ENCODE measurements at places on chromosomes 13 and 19.

- DNase-seq = no peak
Observed at GRCh38 chr13:75715601-75716523, 79.7 kb downstream of the LMO7 start.

- DNase-seq = peak; percentile 58
Observed at GRCh38 chr19:27794494-27795042, 1418.4 kb downstream of the UQCRFS1 start.

- DNase-seq = no peak
Observed at GRCh38 chr13:92379371-92379770, 847.2 kb upstream of the GPC6 start.

DNA sequence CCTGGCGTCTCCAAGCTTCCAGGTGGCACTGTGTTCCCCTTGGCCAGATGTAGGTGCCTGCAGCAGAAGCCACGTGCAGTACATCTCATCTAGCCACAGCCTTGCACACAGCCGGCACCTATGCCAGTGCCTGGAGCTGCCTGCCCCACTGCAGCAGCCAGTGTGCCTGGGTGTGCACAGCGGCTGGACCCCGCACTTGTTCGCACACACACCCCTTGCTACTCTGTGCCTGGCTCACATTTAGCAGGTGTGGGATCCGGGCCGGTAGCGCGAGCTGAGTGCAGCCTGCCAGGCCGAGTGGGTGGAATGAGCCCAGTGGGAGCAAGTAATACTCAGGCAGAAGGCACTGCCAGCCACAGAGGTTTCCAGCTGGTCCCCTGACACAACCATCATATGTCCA lies 26.9 kb upstream of the RBM26 start:
- no peak for DNase-seq

DNA sequence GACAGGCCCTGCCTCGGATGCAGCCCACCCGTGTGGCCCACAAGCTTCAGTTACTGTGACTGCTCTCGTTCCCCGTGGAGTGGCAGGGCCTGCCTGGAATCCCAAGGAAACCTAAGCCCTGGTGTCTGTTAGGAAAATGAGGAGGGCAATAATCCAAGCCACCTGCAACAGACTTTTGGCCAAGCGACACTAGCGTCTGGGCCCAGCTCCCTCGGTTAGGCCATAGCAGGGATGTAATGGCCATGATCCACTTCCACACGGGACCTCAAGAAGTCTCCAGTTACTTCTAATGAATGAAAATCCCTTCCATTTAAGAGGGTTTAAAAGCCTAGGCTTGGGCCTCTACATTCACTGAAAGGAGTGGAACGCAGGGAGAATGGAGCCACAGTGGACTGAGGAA lies 8.9 kb downstream of the ZC3H4 start:
- no peak for DNase-seq

GRCh38 chr19:40244579-40245317 lies 18.3 kb upstream of the CCNP start:
- DNase-seq = no peak

GRCh38 chr13:45951166-45951565 lies 99.6 kb upstream of the SIAH3 start:
- DNase-seq = no peak

DNA sequence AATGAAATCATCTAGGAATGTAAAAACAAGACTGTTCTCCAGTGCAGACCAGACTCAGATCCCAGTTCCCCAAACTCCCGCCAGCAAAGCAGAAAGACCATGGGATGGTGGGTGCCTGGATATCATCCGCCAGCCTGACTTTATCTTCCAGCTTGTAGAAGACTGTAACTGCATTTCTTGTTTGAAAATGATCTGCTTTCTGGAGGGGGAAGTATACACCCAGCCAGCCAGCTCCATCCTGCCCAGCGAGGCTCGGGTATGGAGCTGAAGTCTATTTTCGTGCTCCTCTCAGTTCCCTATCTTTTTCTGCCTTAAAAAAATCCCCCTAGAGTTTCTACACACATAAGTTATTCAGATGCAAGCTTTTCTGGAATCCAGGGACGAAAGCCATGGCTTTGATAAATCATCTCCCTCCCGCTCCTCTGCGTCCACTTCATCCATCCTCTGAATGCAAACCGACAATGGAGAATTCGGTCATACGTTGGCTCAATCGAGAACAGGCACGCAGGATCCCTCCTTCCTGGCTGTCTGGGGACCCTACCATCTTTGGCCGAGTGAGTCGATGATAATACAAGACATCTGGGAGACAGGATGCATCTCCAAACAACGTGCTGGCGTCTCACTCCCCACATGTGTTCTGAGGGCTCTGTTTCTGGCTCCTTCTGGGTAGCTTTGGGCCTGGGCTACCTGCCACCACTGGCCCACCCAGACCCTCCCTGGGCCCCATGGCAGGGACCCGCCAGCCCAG lies 31.2 kb downstream of the CEBPG start:
- DNase-seq = no peak

- no peak for DNase-seq
Observed at GRCh38 chr19:45881082-45881908, 4.6 kb downstream of the IRF2BP1 start.

GRCh38 chr13:70107125-70107497 lies 515 bp upstream of the ATXN8OS start:
- no peak for DNase-seq

GRCh38 chr13:95801825-95802224 lies 124.9 kb downstream of the DNAJC3 start:
- DNase-seq = no peak

DNA sequence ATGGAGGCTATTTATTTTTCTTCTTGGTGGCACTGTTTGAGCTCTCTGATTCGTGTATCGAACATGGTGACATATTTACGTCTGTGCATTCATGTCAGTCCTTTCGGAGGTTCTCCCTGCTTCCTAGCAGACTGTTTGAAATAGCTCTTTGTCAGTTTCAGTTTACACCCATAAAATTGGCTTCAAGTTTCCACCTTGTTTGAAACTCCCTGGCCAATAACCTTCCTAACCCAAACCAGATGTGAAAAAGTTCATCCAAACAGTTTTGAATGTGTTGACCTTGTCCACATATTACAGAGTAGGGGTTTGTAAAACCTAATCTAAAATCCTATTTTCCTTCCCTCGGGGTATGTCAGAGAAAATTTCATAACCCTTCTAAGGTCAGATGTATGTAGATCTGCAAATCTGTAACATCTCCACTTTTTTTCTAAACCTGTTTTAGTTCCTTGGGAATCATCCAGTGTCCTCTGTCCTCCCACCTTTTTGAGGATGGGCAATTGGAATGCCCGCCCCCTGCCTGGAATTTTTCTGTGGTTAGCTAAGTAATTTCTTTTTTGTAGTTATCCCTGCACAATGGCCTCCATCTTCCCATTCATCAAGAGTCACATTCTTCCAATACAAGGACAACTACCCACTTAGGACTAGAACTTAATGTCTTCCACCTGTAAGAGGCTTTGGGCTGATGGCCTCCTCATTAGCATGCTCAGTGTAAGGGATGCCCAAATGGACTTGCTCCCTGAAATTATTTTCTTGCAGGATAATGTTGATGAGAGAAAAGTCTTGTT lies 499.8 kb downstream of the GPC6 start:
- no peak for DNase-seq

DNA sequence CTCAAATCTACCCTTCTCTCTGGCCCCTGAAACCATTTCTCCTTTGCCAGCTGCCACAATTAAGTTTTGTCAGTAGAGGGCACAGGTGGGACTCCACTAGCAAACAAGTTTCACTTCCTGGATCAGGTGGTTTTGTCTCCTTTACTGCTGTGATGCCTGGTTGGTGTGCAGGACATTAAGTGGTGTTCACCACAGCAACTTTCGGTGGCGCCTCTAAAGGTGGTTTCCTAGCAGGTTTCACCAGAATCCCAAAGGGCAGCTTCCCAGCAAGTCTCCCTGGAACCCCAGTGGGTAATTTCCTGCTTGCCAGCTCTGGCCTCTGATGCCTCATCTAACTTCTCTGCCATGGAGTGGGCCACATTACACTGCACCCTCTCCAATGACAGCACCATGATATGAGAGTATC lies 16.6 kb downstream of the MED4 start:
- no peak for DNase-seq

GRCh38 chr13:97221989-97222700 lies at the start of gene MBNL2:
TSS of gene MBNL2 (plus strand) at chr13:97222333. CDS start at chr13:97276236, 53,903 bp downstream.
- DNase-seq = peak; percentile 90

GRCh38 chr13:101875091-101875490 lies 422.6 kb downstream of the ITGBL1 start:
- DNase-seq = no peak

DNA sequence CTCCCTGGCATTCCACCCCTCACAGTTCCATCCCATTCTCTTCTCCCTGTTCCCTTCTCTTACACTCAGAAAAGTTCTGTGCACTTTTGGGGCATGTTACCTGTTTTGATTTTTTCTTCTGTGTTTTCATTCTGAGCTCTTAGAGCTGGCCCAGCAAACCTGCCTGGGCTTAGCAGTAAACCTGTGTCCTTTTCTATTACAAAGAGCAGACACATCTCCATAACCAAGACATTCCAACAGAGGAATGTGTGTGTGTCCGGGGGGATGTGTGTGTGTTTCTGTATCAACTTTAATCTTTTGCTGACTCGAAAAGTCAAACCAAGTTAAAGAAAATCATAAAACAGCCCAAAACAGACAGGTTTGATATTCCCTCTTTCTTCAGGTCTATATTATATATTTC lies 49.1 kb upstream of the SOX21 start:
- no peak for DNase-seq

GRCh38 chr13:44212633-44213396 lies 160.8 kb upstream of the SERP2 start:
- DNase-seq = peak; percentile 58

DNA sequence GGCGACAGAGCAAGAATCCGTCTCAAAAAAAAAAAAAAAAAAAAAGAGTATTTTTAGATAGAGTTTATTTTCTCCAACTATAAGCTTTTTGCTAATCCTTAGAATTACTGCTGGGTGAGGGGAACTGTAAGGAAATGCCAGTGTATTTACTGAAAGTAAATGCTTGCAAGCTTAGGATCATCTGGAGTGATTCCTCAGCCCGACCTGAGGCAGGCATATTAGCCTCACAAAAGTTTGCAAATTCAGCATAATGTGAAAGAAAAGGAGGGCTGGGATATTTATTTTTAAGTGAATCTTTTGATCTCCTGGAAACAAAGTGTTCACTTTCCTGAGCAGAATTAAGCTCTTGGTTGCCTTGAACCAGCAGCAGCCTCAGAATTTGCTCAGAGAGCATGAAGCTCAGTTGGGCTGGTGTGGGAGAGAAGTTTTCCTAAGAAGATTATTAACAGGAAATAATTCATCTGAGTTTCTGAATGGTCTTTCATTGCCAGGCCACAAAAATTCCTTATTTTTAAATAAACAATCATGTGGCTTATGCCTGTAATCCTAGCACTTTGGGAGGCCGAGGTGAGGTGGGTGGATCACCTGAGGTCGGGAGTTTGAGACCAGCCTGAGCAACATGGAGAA lies 24.7 kb upstream of the SPATA13 start:
- DNase-seq = peak; percentile 40

DNA sequence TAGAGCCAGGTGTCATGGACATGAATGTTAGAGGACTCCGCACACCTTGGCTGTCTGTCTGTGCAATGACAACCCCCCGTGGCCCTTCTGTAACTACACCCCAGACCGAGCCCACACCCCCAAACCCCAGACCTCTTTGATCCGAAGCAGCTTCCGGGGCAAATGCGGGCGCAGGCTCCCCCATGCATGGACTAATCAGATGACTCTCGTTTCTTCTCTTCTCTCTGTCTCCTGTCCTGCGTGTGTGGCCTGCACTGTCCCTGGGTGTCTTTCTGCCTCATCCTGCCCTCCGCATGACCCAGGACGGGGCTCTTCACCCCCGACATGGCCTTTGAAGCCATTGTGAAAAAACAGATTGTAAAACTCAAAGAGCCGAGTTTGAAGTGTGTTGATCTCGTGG lies 38.9 kb downstream of the TMED1 start:
- DNase-seq = no peak

- peak; percentile 2 for DNase-seq
Observed at GRCh38 chr19:28065026-28065425, 1147.9 kb downstream of the UQCRFS1 start.

DNA sequence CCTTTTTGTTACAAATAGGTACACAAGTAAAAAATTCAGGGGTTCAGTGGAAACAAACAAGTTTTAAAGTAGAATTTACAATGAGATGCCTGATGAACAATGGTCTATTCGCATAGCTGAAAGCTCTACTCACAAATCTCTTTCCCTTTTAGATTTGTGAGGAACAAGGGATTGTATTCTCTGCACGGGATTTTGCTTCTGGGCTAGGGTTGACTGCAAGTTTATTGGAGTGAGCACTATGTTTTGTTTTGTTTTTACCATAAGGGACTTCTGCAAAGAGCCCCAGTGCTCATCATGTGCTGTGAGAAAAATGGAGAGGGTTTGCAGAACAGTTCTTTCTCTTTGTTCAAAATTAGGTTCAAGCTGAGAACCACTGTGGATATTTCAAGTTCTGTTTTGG lies 160.5 kb downstream of the DLEU7 start:
- DNase-seq = no peak

DNA sequence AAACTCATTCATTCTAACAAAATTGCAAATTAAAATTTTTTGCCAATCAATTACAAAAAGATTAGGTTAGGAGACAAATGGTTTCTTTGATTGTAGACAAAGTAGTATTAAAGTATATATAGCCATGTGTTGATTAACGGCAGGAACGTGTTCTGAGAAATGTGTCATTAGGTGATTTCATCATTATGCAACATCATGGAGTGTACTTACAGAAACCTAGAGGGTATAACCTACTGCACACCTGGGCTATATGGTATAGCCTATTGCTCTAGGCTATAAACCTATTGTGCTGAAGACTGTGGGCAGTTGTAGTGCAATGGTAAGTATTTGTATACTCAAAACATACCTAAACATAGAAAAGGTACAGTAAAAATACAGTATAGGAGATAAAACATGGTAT lies 906.8 kb upstream of the SPRY2 start:
- DNase-seq = no peak

DNA sequence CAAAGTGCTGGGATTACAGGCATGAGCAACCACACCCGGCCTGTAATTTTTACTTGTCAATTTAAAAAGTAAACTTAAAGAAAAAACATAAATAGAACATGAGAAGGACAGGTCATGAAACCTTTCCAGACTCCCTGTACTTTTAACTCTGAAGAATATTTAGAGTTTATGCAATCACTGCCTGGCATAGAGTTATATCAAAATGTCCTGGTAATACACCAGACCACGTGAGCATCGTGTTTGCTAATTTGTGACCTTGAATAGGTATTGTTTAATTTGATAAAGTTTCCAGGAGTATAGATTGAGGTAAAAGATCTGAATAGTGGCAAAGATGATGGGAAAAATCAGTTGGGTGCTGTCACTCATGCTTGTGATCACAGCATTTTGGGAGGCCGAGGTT lies 81.2 kb upstream of the RNF113B start:
- DNase-seq = no peak

DNA sequence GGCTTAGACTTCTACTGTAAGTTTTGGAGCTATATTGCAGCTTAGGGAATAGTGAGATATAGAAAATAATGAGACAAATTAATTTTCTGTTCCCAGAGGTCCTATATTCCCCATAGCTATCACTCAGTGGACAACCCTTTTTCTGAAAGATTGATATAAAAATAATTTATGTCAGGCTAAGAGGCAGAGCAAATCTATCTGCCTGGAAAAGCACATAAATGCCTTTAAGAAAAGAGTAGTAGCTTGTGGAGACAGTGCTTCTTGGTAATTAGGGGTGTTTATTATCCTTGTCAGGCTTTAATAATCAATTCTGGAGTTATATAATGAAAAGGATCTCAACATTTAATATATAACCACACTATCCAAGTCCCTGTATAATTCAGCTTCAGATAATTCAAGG lies 1162.8 kb upstream of the PCDH20 start:
- no peak for DNase-seq
